Activated CD8-positive, alpha-beta memory T cell treated with anti-CD3 and anti-CD28 coated beads for 1 hour (primary cell): ENCODE measurements at places on chromosomes 5 and 9.

DNA sequence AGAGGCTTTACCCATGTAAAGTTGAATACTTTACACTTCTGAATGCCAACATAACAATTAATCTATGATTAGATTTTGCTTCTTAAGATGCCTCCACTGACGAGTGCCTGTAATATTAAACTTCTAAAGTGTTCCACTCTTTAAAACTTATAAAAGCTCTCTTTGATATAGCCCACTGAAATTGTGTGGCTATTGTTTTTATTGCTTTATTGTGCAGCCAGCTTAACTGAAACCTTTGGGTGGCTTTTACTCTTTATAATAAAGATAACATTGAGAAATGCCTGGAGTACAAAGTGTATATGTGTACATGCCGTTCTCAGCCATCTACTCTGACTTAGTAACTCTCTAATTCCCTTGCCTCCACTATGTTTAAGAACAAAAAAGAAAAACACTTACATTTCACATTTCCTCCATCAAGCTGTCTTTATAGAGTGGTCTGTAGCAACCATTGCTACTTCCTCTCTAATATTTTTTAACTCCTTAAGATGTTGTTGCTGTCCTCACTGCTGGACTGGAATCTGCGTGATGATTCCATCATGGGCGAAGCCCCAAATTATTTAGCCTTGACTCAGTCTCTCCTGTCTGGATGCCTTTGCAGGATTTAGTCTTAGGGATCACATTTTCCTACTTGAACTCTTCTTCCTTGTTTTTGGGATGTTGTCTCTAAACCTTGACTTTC, 9.1 kb downstream of the PIK3R1 start:
- DNase-seq = no peak

- no peak for DNase-seq
These were observed 390.1 kb downstream of the PRELID2 start for GRCh38 chr5:145445027-145445426.

- DNase-seq = no peak
These were observed 248.9 kb downstream of the ADAMTSL1 start for GRCh38 chr9:18722882-18723281.

DNA sequence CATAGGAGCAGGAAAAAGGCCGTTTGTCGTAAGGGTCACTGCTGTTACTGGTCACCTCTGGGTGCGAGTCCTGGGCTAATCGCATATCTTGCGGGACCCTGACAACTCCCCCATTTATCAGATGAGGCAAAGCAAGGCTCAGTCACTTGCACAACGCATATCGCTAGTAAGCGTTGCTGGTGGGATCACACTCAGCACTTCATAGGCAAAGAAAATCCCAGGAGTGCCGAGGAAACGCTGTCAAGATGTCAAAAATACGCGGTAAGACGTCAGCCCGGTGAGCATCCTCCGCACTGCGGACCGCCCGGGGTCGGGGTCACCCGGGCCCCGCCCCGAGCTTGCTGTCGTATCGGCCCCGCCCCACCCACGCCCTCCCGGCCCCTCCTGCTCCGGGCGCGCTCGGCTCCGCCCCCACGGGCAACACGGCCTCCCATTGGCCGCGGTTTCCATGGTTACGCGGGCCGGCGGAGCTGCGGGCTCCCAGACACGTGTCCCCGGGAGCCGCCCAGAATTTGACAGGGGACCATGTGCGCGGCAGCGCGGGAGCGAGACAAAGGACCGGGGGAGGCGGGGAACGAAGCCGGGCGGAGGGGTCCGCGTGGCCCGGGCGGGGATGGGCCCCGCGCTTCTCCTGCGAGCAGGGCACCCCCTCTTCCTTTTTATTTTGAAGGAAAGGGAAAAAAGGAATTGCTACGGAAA, 80.2 kb upstream of the IER5L start:
- DNase-seq = peak; percentile 82

DNA sequence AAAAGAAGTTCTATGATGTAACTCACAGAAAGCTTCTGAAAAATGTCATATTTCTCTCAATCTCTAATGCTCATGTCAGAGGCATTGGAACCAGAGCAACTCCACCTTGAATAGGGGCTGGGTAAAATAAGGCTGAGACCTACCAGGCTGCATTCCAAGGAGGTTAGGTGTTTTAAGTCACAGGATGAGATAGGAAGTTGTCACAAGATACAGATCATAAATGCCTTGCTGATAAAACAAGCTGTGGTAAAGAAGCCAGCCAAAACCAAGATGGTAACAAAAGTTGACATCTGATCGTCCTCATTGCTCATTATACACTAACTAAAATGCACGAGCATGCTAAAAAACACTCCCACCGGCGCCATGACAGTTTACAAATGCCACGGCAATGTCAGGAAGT, 411.1 kb upstream of the GRIA1 start:
- DNase-seq = no peak

- no peak for DNase-seq
These were observed 216.7 kb downstream of the SMARCA2 start for GRCh38 chr9:2231829-2232228.

- DNase-seq = no peak
These were observed 196.4 kb downstream of the TRPM3 start for GRCh38 chr9:70924895-70925547.

DNA sequence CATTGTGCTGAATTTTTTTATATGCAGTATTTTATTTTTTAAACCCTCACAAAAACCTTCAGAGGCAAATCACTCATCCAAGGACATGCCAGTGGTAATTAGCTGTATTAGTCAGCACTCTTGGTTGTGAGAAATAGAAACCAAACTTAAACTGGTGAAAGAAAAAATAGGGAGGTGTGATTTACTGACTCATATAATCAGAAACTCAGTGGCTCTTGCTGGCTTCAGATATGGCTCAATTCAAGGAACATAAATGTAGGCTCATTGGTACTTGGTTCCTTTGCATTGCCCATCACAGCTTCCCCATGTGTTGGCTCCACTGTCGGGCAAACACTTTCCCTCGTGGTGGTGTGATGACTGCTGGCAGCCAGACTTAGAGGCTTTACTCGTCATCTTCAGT, 497.2 kb downstream of the MAT2B start:
- DNase-seq = no peak

DNA sequence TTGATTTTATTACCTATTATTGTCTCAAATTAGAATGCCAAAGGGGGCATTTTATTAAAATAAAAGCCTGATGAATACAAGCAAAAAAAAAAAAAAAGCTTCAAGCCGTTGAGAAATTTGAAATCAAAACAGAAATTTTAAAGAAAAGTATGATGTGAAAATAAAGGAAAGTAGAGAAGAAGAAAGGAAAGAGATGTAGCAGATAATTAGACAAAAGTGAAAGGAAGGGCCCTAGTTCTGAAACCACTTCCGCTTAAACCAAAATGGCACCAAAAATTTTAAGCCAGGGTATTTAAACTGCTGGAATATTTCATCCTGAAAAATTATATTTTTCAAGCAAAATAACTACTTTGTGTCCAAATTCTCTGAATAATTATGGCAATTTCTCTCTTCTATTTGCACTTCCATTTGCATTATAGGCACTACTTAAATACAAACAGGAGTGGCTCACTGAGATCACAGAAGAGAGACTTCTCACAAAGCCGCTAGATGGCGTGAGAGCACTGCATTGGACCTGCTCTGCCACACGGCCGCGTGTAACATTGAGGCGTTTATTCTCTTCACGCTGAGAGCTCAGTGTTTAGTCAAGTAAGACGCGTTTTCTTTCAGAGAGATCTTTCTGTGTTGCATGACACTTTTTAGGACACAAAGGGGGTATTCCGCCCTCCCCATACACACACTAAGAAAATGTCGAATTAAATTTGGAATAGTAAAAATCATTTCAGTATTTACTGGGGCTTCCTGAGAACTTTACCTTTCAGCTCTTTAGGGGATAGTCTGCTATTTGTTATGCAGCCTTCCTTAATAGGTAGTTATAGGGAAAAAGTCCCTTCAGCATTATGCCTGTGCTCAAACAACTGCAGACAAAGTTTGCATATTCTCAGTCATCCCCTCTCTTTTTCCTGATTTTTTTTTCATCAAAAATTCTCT, 368.4 kb upstream of the CCNH start:
- peak; percentile 49 for DNase-seq

- no peak for DNase-seq
These were observed 24.5 kb upstream of the EXOC3 start for GRCh38 chr5:418162-419121.

DNA sequence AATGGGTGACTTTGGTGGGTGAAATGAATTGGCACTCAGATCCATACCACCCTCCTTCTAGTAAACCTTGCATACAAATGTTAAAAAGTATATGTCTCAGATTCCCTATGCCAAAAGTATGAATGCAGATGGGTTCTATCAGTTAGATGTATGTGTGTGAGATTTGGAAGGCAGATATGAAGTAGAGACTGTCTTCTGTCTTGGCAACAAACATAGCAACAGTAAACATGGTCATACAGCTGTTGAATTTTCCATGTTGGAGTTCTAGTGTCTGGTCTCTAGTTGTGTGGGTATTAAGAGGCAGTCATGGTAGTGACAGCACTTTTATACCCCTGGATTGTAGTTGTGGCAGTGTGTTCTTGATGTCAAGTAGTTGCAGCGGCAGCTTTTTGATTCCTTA, 125.6 kb upstream of the PITX1 start:
- DNase-seq = no peak

DNA sequence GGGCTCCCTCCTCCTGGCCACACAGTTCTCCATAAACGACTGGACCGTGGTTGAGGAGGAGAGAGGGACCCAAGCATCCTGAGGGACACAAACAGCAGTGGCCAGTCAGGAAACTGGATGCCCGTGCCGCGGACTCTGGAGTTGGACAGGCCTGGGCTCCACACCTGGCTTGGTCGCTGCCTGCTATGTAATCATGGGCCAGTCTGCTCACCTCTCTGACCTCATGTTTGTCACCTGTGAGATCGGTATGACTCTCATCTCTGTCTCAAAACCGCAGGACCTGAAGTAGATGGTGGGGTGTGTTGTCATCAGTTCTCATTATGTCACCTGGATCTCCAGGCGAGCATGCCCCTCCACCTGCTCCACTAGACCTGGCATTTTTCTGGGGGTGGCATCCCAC, 14.5 kb downstream of the CXXC5 start:
- DNase-seq = no peak
